ENCODE measurements at places on chromosomes 2 and 18.

- DNase-seq: no peak
Measured at GRCh38 chr18:35953688-35954087, 18.8 kb upstream of the RMP24 start.

DNA sequence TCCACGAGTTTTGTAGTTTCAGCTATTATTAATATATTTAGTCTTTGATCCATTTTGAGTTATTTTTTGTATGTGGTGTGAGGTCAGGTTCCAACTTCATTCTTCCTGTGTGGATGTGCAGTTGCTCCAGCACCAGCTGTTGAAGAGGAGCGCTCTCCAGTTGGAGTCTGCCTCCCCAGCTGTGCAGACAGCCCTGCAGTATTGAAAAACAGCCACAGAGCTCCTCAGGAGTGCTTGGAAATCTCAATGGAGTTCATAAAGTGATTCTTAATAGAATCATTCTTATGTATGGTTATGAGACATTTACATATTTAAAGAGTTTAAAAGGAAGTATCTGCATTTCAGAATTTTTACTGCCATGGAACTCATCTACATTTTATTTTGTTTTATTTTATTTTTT lies 17.3 kb downstream of the DGKD start:
- no peak for DNase-seq

DNA sequence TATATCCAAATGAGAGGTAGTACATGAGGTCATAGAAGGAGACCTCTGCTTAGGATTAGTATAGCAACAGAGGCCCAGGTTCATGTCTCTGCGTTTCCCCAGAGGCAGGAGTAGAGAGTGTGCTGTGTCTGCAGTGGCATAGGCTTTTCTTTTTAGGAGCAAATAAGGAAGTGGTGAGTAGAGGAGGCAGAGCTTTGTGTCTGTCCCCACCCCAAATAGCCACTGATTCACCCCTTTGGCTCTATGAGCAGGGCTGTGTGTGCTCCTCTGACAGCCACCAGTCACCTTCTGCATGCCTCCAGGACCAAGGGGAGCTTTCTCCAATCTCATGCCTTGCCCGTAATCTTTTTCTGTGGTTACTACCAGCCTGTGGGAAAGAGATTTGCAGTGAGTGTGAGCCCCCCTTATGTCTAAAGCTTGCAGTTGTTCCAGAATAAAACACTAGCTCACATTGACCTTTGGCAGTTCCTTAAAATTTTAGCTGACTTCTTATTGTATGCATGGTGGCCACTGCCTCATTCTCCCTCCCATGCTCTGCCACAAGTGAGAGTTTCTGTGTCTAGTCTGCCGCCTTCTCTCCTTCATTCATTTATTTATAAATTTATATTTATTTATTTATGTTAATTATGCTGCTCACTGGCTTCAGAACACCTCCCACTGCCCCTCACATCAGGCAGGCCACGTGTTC lies 23.5 kb upstream of the ELAC1 start:
- DNase-seq: no peak

- DNase-seq: no peak
Measured at GRCh38 chr2:6764968-6765723, 100.6 kb downstream of the CMPK2 start.

DNA sequence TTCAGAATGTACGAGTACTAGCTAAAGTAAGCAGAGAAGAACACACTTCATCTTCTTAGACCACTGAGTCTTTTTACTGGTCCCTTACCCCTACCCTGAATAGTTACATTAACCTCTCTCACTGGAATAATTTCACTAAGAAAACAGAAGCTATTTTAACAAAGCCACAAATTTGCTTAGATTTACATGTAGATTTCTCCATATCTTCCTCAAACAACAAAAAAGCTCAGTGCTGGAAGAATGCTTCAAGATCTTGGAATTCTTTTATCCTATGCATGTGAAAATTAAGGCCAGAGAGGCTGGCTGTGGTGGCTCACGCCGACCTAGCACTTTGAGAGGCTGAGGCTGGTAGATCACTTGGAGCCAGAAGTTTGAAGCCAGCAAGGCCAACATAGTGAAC lies 35.2 kb downstream of the MOGAT1 start:
- no peak for DNase-seq

GRCh38 chr18:55795101-55795669 lies 207.2 kb upstream of the TCF4 start:
- DNase-seq: no peak

- DNase-seq: no peak
Measured at GRCh38 chr2:42340045-42340937, 20.7 kb downstream of the COX7A2L start.

DNA sequence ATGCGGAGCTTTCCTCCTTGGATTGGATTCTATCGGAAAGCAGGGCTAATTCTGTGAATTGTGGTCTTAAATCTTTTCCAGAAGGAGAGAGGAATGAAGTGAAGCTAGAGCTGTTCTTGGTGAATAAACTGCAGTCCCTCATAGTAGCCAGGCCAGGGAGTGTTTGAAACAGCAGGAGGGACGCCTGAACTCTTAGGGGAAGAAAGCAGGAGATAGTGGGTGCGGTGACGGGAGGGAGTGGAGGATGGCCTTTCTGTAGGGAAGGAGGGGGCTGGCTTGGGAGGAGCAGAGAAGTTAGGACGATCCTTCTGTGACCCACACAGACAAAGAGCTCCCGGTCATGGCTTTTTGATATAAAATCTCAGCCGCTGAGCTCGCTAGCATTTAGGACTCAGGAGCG lies 47.5 kb upstream of the KCNF1 start:
- DNase-seq: no peak

DNA sequence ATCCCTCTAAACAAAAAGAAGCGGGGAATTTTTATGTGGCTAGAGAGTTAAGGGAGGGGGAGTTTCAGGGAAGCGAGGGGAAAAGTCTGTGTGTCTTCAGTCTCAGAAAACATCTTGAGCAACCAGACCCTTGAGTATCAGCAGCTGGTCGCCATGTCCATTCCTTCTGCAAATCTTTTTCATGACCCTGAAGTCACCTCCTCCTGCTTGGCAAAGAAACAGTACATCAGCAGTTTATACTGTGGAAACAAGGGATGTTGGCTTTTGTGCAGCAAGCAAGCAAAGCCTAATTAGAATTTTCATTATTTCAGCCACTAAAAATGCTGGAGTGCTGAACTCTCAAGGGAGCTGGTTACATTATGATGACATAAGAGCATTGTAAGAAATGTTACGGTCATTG lies 187.4 kb upstream of the SLC8A1 start:
- DNase-seq: no peak

- no peak for DNase-seq
Measured at GRCh38 chr2:173407646-173408045, 53.0 kb downstream of the CDCA7 start.

DNA sequence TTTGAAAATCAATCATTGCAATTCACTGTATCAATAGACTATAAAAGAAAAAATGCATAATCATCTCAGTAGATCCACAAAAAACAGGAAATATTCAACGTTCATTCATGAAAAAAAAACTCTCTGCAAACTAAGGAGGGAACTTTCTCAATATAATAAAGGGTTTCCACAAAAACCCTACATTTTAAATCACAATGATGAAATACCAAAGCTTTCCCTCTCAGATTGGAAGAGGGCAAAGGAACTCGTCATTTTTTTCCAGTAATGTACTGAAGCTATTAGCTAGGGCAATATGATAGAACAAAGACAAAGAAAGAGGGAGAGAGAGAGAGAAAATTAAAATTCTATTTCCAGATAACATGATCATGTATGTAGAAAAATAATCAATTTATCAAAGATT lies 167.1 kb upstream of the RBMS1 start:
- no peak for DNase-seq

GRCh38 chr2:96509114-96509846 lies 4.1 kb upstream of the NEURL3 start:
- peak; percentile 99 for DNase-seq

GRCh38 chr2:205990104-205990503 lies 95.9 kb downstream of the INO80D start:
- DNase-seq: peak; percentile 29

DNA sequence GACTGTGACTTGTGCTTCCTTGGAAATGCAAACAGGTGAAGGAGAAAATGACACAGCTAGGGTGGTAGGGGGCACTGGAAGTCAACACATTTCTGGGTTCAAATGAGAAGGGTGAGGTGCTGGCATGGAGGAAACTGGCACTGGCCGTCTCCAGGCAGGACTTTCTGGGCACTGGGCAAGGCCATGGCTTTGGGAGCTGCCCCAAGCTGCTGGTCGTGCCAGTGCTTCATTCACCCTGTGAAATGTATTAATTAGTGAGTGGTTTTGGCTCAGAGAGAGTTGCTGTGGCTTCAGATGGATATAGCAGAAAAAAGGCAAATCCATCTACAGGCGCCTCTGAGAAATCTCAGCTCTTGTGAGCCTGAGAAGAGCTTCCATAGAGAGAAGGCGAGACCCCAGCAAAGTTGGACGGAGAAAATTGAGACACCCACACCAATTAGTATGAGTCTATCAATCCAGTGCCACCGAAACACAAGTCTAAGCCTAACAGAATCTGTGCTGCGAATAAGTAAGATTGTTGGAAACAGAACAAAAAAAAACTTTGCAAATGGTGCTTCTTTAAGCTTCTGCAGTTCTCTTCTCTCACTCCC lies 202.1 kb upstream of the TNP1 start:
- DNase-seq: no peak

DNA sequence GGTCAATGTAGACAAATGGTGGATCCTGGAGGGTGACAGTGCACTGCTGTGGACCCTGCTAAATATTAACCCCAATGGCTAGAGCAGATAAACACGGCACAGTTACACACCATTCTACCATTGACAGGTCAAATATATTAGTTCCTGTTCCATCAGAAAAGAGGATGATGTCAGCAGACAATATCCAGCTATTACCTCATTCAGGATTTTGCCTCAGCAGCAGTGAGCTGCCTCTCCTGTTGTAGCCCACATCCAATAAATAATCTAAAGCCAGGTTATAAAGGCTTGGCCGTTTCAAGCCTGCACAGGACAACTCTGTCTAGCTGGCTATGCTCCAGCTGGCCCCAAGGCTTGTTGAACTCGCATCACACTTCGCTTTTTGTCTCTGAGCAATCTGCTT lies 31.6 kb upstream of the NETO1 start:
- DNase-seq: no peak

DNA sequence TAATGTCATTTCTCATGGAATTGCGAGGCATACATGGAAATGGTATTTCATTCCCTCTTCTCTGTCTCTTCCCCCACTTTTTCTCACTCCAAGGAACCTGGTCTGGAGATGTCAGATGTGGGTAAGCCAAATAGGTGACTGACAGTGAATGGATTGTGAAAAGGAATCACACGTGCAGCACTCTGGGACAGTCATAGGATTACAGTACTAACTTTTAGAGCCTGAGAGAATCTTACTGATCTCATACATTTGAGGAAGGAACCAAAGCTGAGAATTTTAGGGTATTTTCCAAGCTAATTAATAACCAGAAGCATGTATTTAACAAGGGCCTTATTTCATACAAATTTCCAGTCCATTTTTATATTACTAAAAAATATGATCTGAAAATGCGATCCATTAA lies 58.1 kb upstream of the ERBB4 start:
- DNase-seq: no peak

DNA sequence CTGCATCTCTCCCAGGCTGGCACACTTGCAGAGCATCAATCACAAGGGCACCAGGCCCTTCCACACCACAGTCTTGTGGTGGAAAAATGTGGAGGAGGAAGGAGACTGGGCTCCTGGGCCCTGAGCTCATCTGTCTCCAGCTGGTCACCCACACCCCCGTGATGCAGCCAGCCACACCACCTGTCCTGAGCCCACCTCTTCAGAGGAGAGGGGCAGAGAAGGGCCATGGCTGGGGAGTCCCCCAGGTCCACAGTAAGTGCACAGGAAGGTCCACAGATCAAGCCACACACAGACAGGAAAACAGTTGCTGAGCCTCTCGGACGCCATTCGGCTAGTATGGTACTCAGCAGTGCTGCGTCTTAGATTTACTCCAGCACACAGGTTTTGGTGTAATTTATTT lies 203.5 kb upstream of the SALL3 start:
- no peak for DNase-seq

DNA sequence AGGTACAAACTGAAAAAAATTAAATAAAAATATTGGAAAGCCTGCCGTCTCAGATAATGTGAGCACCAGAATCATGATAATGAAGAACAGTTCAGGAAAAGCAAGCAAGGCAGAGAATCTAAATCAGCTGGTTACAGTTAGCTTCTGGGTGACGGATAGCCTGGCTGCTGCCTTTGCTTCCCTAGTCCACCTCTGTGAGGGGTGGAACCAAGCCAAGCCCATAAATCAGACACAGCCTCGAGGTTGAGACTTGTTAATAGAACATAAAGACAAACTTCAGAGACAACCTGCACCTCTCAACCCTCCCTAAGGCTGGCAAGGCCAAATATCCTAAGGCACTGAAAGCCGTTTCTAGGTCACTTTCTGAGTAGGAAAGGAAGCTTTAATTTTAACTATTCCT lies 334.7 kb upstream of the SLC39A10 start:
- DNase-seq: no peak

GRCh38 chr2:44931198-44931780 lies 10.2 kb upstream of the SIX3 start:
- DNase-seq: no peak

DNA sequence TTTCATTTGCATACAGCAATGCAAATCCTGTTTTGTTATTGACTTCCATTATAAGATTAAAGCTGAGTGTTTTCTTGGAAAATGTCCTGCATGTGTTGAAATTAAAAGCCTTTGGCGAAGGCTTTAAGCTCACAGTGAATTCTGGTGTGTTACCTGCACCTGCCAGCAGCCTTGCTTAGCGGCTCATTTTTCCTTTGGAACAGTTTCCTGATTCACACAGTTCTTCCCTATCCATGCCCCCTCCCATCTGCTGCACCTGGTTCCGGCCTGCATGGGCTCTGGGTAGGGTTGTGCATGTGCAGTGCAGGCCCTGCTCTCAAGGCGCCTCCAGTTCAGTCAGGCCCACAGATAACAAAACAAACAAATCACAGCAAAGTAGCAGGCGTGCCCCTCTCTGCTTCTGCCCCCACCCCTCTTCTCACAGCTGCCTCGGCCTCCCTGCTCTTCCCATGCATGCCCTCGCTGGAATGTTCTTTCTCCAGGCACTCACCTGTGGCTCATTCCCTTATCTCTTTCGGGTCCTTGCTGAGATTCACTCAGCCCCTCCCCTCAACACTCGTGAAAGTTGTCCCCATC lies 15.8 kb downstream of the MTCL1 start:
- DNase-seq: no peak

DNA sequence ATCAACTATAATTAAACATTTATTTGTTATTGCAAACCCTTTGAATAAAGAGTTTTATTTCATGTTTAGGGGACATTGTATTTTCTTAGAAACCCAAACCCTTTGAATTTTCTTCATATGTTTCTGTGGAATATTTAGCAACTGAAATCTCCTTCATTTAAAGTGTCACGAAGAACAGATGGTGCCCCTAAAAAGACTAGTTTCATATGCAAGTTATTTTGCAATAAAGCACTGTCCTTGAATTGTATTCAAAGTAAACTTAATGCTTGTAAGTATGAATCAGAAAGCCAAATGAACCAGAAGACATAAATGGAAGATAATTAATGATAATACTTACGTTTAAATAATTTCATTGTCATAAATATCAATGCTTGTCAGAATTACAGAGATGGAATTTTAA lies 151.9 kb upstream of the CWC22 start:
- no peak for DNase-seq
